ENCODE measurements at places on chromosomes 5 and 9. TPM values are rescaled to one million over a fixed set of nuclear protein-coding genes. Genes with fewer than 3 reads are reported as not detected.

DNA sequence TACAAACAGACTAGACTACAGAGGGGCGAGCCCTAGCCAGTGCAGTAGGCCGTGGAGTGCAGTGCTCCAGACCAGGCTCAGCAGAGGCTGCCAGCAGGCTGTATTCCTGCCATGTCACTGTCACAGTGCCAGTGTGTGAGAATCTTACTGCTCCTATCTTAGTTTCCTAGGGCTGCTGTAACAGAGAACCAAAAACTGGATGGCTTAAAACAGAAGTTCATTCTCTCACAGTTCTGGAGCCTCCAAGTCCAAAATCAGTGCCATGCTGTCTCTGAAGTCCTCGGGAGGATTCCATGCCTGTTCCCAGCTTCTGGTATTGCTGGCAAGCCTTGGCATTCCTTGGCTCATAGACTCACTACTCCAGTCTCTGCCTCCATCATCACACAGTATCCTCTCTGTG is 75.0 kb upstream of the SAP30L start:
- no peak overlapping the region for H3K4me3 ChIP-seq
- H3K27ac ChIP-seq = no peak overlapping the region
- H3K4me1 ChIP-seq = peaks cover 59% of the 10 kb centered on the region
- H3K27me3 ChIP-seq = no peaks in the 10 kb centered on the region
- peaks cover 5% of the 10 kb centered on the region for H3K36me3 ChIP-seq

- no peak for DNase-seq
- H3K27ac ChIP-seq = no peak overlapping the region
- peaks cover 7% of the 10 kb centered on the region for H3K4me1 ChIP-seq
- H3K36me3 ChIP-seq = no peaks in the 10 kb centered on the region
Measured at GRCh38 chr9:16278326-16278999, 592.0 kb downstream of the BNC2 start.

DNA sequence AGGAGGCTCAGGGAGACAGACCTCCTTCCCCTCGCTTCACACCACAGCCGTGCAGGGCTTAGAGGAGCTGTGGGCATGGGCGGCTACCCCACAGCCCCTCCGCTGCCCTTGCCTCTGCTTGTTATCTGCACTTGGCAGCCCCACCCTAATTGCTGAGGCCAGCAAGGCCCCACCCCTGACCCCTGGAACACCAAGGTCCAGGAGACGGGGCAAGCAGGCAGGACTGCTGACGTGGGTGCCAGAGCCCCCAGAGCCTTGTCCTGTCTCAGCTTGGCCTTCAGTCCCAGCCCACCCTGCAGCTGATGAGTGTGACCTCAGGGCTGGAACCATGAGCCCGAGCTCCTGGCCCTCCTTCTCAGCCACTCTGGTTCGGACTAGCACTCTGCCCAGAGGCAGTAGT is 29.1 kb upstream of the NEURL1B start:
- DNase-seq = no peak
- H3K27me3 ChIP-seq = no peaks in the 10 kb centered on the region
- peaks cover 6% of the 10 kb centered on the region for H3K36me3 ChIP-seq

GRCh38 chr9:106421772-106422171 is 441.2 kb upstream of the ZNF462 start:
- H3K36me3 ChIP-seq = no peaks in the 10 kb centered on the region
- no peak for DNase-seq
- H3K27ac ChIP-seq = no peak overlapping the region

GRCh38 chr9:131276891-131277286 is 579 bp upstream of the FAM78A start:
- peaks cover 8% of the 10 kb centered on the region for H3K27me3 ChIP-seq
- DNase-seq = no peak
- no peaks in the 10 kb centered on the region for H3K36me3 ChIP-seq
- no peak overlapping the region for H3K27ac ChIP-seq
- H3K4me1 ChIP-seq = no peaks in the 10 kb centered on the region

GRCh38 chr5:94746731-94747124 is 128.3 kb downstream of the SLF1 start:
- H3K27me3 ChIP-seq = no peaks in the 10 kb centered on the region
- peak; percentile 22 for DNase-seq
- no peaks in the 10 kb centered on the region for H3K36me3 ChIP-seq

PTGDS gene
- 1.8 TPM for total RNA-seq

GRCh38 chr5:87116825-87117512 is 150.7 kb upstream of the RASA1 start:
- no peak overlapping the region for H3K27ac ChIP-seq
- peaks cover 34% of the 10 kb centered on the region for H3K4me1 ChIP-seq
- H3K36me3 ChIP-seq = no peaks in the 10 kb centered on the region
- DNase-seq = no peak

DNA sequence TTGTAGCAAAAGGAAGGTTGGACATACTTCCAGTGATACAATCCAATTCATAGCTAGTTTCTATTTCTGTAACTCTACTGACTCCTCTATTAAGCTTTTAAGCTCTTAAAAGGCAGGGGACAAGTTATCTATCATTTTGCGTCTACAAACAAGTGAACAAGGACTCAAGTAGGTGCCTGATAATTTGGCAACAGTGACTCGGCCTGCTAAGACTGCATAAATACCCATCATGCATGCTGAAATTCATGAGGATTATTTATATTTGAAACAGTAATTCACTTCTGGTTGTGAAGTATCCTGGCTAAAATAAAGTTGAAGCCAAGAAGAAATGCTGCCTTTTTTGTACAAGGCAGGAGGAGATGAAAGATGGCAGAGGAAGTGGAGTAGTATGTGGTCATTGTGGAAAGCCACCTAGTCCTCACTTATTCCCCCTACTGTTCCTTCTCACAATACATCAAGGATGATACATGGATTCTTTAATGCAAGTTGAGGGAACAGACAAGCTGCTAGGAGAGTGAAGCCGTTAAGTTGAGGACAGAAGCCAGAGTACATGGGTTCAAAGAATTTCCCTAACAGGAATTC is 74.0 kb downstream of the MRPS27 start:
- peaks cover 19% of the 10 kb centered on the region for H3K36me3 ChIP-seq
- H3K27me3 ChIP-seq = no peaks in the 10 kb centered on the region
- no peak for DNase-seq
- H3K4me1 ChIP-seq = peaks cover 32% of the 10 kb centered on the region

DNA sequence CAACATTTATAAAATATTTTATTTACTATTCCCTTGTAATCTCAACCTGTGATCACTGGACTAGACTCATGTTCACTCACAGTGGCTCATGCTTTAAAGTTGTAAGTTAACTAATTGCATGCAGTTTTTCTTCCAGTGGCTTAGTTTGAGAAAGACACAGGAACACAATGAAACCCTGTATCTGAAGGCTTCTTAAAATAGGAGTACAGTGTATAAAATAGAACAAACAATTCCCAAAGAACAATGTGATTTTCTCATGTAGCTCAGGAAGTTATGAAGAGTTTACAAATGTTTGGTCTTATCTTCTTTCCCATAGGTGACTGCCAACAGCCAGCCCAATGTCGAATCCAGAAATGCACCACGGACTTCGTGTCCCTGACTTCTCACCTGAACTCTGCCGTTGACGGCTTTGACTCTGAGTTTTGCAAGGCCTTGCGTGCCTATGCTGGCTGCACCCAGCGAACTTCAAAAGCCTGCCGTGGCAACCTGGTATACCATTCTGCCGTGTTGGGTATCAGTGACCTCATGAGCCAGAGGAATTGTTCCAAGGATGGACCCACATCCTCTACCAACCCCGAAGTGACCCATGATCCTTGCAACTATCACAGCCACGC is 5.9 kb downstream of the RGMB start:
- no peak overlapping the region for H3K4me3 ChIP-seq
- H3K4me1 ChIP-seq = peaks cover 30% of the 10 kb centered on the region
- H3K36me3 ChIP-seq = peaks cover 29% of the 10 kb centered on the region
- no peak for DNase-seq
- H3K27me3 ChIP-seq = no peaks in the 10 kb centered on the region
- no peak overlapping the region for H3K27ac ChIP-seq

DNA sequence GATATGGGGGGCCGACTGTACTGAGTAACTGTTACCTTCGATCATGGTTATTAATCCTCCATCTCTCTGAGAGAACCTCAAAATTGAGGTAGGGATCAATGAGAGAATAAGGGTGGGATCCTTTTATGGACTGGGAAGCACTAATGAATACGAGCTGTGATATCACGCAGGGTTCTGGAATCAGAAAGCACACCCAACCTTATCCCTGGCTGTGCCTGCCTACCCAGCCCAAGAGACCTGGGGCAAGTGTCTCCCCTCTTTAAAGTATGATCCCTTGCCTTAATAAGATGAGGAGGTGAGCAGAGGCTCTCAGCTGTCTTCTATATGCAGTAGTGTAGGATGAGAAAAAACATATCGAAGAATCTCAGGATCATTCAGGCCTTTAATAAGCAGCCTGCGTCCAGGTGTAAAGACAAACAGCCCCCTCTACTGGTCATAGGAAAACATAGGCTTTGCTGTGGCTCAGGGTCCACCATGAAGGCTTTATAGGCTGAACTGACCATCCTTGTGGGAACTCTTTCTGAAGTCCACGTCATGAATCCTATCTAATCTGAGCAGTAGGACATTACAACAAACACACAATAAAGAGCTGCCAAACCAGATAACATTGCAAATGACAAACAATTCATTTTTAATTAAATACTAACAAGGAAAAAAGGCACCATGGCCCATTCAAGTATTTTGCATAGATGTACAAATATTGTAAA is 16.8 kb downstream of the NIPAL4 start:
- DNase-seq = peak; percentile 93
- no peaks in the 10 kb centered on the region for H3K27me3 ChIP-seq
- H3K4me3 ChIP-seq = no peak overlapping the region

- peaks cover 15% of the 10 kb centered on the region for H3K4me1 ChIP-seq
- no peaks in the 10 kb centered on the region for H3K36me3 ChIP-seq
- no peak overlapping the region for H3K27ac ChIP-seq
- H3K27me3 ChIP-seq = no peaks in the 10 kb centered on the region
Measured at GRCh38 chr5:149030392-149030791, 32.5 kb downstream of the SH3TC2 start.

NDUFS6 gene
- 65.6 TPM for total RNA-seq

GRCh38 chr9:38215465-38215864 is 146.4 kb upstream of the SHB start:
- no peak overlapping the region for H3K4me3 ChIP-seq
- H3K27ac ChIP-seq = no peak overlapping the region
- H3K27me3 ChIP-seq = no peaks in the 10 kb centered on the region
- no peak for DNase-seq

All from MCF 10A (cell line).